Activated effector memory CD4-positive, alpha-beta T cell treated with anti-CD3 and anti-CD28 coated beads, Interleukin-2, amount 50 U/mL, for 16 hours (primary cell): ENCODE measurements at places on chromosomes 7 and 10.

DNA sequence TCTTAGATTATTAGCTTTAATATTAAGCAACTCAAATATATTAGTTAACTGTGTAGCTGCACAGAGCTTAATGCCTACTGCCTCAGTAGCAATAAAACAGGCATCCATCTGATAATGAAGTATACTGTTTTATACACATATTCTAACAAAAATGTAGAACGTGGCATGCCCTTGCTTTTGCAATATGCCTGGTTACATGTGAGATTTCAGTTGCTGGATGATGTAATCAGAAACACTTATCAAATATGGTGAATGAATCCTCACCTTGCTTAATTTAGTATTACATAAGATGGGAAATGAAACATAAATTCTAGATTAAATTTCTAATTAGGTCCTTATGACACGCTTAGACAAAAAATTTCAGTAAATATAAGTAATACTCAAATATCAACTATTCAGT lies 8.0 kb downstream of the DNAJC1 start:
- DNase-seq: no peak

- no peak for DNase-seq
These were observed 445.1 kb upstream of the ZMIZ1 start for GRCh38 chr10:78623578-78624215.

DNA sequence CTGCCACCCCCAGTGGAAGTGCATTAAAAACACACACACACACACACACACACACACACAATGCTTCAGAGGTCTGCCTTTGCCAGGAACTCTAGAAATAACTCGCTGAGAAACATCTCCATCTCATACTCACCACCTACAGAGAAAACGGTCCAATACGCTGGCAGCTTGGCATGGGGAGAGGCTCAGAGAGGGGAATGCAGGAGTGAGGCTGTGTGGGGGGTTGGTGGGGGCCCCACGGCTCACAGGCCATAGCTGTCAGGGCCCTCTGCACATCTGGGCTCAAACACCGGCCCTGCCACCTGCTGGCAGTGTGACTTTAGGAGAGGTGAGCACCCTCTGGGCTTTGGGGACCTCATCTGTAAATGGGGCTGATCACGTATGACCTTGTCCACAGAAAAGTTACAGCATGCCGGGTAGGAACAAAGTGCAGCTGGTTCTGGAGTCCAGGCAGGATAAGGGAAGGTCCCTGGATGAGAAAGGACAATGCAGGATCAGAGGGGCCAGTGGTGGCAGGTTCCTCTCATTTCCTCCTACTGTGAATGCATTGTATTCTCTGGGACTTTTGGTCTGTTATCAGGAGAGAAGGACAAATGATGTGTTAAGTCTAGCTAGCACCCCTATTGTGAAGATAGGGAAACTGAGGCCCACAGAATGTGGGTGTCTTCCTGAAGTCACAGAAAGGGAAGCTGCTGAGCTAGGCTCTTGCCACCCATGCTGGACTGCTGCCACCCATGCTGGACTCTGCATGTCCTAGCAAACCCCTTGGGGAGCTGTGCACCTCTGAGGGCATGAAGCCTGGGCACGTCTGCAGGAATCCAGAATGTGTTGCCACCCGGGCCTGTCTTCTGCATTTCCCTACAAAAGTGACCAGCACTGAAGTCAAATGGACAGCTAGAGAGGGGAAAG lies 404.6 kb downstream of the RPS24 start:
- DNase-seq: no peak

- no peak for DNase-seq
These were observed 705.6 kb upstream of the GALNT17 start for GRCh38 chr7:70426249-70426880.

- DNase-seq: no peak
These were observed 102.1 kb downstream of the PIP4K2A start for GRCh38 chr10:22612318-22612717.

GRCh38 chr7:150313870-150314269 lies 9.3 kb upstream of the LRRC61 start:
- no peak for DNase-seq

- peak; percentile 51 for DNase-seq
These were observed 296.7 kb downstream of the GLRX3 start for GRCh38 chr10:130432850-130433249.

DNA sequence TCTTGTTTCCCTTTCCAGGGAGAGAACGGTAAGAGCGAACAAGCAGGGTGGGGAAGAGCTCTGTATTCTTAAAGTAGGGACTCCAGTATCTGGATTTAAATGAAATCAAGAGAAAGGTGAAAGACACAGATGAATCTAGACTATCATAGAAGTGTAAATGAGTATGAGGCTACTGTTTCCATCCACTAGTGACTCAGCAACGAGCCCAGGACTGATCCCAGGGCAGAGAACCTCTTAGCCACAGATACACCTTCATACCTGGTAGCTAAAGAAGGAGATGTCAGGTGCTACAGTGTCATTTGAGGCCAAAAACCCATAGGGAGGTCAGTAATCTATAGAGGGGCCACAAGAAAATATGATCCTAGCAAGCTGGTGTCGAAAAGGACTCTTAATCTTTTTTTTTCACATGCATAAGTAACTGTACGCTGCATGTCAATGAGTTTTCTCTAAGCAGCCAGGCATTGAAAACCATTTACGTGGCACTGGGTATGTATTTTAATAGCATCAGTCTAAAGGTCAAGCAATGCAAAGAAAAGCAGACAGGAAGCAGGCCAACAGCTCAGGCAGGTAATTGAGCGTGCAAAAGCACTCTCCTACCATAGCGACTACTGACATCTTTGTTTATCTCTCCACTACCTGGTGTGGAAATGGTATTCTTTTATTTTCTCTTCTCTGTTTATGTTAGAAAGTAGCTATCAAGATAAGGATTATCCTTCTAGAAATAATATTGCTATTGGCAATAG lies 91.5 kb upstream of the EGR2 start:
- no peak for DNase-seq

DNA sequence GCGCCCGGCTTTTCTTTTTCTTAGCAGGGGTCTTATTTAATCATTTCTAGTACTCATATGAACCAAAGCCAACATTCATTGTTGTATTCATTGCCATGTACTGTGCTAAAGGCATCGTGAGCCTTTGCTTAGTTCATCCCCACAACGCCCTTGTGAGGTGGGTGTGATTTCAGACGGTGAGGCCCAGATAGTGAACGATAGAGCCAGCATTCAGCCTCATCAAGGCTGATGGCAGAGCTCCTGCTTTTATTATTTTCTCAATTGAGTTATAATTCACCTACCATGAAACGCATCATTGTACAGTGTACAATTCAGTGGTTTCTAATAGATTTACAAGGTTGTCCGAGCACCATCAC lies 50.1 kb downstream of the HK1 start:
- no peak for DNase-seq

GRCh38 chr10:60424971-60425370 lies 35.3 kb upstream of the ANK3 start:
- no peak for DNase-seq

GRCh38 chr10:28922127-28922526 lies 244.8 kb downstream of the BAMBI start:
- DNase-seq: no peak

DNA sequence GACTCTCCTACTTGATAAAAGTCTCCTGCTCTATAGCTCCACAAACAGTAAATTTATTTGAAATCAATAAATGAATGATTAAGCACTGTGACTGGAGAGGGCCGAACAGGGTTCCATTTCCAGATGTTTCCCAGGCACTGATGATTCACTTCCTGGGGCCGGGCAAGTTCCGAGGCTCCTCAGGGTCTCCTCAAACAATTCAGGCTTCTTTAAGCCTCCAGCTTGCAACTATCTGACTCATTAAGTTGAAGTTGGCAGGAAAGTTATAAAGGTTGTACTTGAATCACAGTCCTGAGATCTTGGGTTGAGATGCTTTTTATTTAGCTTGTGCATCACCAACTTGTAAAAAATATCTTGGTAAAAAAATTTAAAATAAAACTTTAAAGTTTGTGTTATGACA lies 612.9 kb downstream of the DNAJB6 start:
- DNase-seq: no peak

GRCh38 chr10:104666106-104666505 lies 25.0 kb downstream of the SORCS3 start:
- DNase-seq: no peak

- DNase-seq: no peak
These were observed 16.9 kb downstream of the KCNMA1 start for GRCh38 chr10:77620731-77621130.

- no peak for DNase-seq
These were observed 355.6 kb downstream of the ETV1 start for GRCh38 chr7:13633857-13634256.

GRCh38 chr7:94276795-94277194 lies 117.9 kb upstream of the COL1A2 start:
- DNase-seq: no peak

- no peak for DNase-seq
These were observed 37.6 kb downstream of the FAM53B start for GRCh38 chr10:124706462-124707143.

GRCh38 chr10:58412502-58412961 lies 27.3 kb downstream of the TFAM start:
- DNase-seq: no peak

DNA sequence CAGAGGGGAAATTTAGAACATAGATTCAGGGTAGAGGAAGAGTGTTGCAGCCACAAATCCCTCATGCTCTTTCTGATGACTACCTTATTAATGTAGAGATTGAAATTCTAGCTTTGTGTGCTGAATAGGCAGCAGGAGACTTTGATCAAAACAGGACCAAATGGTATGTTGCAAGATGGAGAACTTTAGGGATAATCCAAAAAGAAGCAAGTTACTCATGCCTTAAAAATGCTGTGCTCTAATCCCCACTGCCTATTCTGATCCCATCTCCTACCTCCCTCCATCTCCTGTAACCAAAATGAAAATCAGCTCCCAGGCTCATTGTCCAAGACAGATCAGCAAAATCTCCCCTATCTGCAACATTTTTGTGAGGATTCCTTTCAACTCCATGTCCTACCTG lies 31.3 kb downstream of the CH25H start:
- DNase-seq: no peak

- DNase-seq: no peak
These were observed 49.2 kb upstream of the ANKRD1 start for GRCh38 chr10:90969947-90970673.

GRCh38 chr10:6232225-6232807 lies 29.6 kb downstream of the PFKFB3 start:
- no peak for DNase-seq

DNA sequence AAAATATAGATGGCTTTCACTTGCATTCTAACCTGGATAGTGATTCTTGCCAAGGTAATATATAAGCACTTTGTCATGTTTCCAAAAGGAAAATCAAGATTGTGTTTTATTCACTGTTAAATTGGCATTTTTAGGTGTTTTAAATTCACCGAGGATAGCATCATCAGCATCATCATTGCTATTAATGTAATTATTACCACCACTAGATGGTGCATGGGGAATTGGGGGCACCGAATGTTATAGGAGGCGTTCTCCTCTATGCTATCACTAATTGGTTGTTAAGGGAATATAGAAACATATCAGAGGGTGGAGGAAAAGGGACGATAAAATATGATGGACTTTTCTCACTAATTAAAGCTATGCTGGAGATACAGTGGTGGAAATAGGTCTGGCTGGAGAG lies 95.5 kb downstream of the CELF2 start:
- no peak for DNase-seq

GRCh38 chr7:134365341-134366054 lies 48.8 kb upstream of the SLC35B4 start:
- no peak for DNase-seq

GRCh38 chr10:99429517-99430095 lies 818 bp downstream of the GOT1 start:
- DNase-seq: no peak
